ENCODE measurements at places on chromosomes 4 and X. TPM values are rescaled to one million over a fixed set of nuclear protein-coding genes. Genes with fewer than 3 reads are reported as not detected.

- no peaks in the 10 kb centered on the region for H3K27me3 ChIP-seq
- no peak overlapping the region for H3K4me3 ChIP-seq
- no peaks in the 10 kb centered on the region for H3K36me3 ChIP-seq
- DNase-seq: no peak
Measured at GRCh38 chr4:104330125-104330905, 164.4 kb downstream of the CXXC4 start.

GRCh38 chrX:110755611-110756010, 40.0 kb downstream of the CHRDL1 start:
- no peaks in the 10 kb centered on the region for H3K36me3 ChIP-seq
- no peak overlapping the region for H3K27ac ChIP-seq
- no peaks in the 10 kb centered on the region for H3K4me1 ChIP-seq
- no peak for DNase-seq

DNA sequence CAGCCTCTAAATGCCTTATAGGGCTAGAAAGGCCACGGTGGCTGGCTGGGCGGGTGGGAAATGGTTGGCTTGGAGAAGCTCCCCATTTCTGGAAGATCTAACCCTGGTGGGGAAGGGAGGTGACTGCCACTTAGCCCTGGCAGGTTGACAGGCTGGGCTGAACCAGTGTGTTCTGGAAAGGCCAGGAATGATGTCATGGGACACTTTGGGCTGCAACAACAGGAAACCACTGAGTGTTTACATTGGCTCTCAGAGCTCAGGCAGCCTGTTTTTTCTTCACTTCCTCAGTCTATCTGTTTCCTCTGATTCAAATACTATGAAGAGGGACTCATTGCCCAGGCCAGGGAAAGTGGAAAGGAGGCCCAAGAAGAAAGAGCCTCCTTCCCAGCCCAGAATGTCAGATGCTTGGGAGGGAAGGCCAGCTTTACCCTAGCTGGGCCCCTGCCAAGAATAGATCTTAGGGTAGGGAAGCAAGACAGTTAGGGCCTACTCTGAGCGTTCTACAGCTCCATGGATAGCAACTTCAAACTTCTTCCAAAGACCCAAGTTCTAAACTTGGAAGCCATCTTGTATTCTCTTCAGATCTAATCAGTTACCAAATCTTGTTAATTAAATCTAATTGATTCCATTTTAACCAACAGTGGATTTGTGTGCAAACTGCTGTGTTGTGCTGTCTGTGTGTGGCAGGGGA, 65.8 kb upstream of the MSN start:
- peak overlapping the region; percentile 80 for H3K27ac ChIP-seq
- H3K4me1 ChIP-seq: no peaks in the 10 kb centered on the region
- peak; percentile 94 for DNase-seq
- no peaks in the 10 kb centered on the region for H3K36me3 ChIP-seq
- no peaks in the 10 kb centered on the region for H3K27me3 ChIP-seq
- H3K4me3 ChIP-seq: no peak overlapping the region

DNA sequence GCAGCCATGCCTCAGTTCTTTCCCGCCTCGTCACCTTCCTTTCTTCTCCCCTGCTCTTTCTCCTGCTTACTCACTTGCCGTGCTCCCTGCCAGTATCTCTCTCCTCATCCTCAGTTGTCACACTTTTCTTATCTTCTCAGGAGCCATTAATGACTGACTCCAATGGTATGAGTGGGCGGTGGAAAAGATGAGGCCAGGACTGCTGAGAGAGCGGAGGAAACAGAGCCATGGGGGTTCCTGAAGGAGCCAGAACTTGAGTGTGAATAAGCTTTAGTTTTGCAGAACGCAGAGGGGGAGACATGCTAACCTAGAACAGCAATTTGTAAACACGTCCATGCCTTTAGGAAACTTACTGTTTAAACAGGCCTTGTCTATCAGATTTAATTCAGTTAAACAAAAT, 126.5 kb downstream of the CHIC2 start:
- H3K4me3 ChIP-seq: no peak overlapping the region
- H3K27ac ChIP-seq: no peak overlapping the region
- H3K27me3 ChIP-seq: no peaks in the 10 kb centered on the region
- DNase-seq: no peak
- no peaks in the 10 kb centered on the region for H3K36me3 ChIP-seq

ZCCHC18 gene
- total RNA-seq: not detected

DNA sequence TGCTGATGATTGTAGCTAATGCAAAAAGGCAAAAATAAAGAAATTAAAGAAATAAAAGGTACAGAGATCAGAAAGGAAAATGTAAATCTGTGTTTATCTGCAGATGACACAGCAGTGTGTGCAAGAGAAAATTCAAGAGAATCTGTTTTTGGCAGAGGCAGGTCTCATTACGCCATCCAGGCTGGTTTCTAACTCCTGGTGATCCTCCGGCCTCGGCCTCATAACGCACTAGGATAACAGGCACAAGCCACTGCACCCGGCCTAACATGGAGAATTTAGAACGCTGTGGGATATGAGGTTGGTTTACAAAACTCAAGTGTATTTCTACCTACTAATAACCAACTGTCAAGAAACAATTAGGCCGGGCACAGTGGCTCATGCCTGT, 29.4 kb downstream of the CTBP1 start:
- H3K4me3 ChIP-seq: no peak overlapping the region
- no peak for DNase-seq
- H3K27me3 ChIP-seq: no peaks in the 10 kb centered on the region
- peaks cover 67% of the 10 kb centered on the region for H3K36me3 ChIP-seq
- H3K27ac ChIP-seq: peak overlapping the region; percentile 23

ADH4 gene
- not detected for total RNA-seq

PPEF1 gene
- total RNA-seq: 0.78 TPM

SSX4 gene
- total RNA-seq: not detected

DNA sequence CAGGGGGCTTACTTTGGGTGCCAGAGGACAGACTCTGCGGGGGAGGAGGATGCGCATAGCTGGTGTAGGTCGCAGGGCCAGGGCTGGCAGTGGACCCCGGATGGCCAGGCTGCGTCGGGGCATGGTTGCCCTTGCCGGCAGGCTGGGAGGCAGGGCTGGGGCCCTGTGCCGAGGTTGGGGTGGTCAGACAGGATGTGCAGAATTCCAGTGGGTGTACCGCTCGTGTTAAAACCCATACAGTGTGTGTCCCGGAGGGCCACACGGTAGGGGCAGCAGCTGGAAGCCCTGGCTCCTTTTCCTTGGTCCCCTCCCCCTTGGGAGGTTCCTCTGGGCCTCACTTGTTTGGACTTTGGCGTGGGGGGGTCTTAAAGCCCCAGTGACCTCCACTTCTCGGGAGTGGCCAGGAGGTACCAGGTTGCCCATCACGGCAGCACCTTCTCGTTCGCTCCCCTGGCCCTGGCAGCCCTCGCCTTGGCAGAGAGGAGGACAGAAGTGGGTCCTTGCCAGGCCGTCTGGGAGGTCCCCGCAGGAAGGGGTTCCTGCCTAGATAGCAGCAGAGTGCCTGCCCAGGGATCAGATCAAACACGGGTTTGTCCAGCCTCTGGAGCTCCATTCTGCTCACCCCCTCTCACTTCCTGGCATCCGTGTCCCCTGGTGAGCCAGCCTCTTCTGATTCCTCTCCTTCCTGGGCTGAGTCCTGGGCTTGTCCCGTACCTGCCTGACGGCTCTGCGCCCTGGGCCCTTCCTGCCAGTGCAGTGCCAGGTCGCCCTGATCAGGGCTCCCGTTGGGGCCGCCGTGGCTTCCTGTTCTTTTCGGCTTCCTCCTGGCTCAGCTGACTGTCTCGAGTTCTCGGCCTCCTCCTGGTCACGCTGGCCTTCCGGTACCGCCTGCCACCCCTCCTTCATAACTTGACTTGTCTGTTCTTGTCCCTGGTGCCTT, 56.7 kb upstream of the HGFAC start:
- peak overlapping the region; percentile 35 for H3K4me3 ChIP-seq
- DNase-seq: peak; percentile 69
- H3K27me3 ChIP-seq: no peaks in the 10 kb centered on the region
- no peaks in the 10 kb centered on the region for H3K36me3 ChIP-seq

DNA sequence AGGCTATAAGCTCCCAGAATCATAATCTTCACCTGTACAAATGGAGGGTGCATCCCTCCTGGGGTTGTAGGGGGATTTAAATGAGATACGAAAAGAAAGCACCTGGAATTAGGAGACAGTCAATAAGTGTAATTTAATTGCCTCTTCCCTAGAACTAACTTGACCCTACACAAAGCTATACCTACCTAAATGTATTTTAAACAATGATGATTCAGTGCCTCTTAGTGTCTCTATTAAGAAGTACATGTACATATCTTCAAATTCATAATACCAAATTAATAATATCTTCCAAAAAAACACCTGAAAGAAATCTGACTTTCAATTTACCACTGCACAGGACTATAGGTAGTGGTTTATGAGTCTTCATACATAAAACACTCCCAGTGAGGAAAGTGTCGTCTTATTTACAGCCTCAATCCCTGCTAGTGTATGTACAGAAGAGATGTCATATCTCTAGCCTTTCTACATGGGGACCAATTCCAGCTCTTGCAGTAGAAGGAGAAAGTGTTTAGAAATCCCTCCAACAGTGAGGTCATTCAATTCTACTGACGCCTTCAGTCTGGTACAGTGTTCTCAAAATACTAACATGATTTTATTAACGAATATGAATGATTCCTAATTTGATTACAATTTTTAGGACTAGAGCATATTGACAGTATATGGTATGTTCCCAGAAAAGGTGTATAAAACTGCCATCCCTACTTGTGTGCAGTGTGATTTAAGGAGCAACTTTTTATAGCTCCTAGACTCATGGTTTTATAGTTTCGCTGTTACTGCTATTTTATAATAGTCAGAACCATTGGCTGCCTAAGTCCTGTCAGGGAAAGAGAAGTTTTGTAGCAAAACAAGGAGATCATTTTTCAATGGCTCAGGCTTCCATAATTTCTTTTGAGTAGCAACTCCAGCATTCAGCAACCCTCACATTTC, 282.7 kb downstream of the UNC5C start:
- no peak for DNase-seq
- H3K27ac ChIP-seq: no peak overlapping the region
- H3K27me3 ChIP-seq: no peaks in the 10 kb centered on the region

GRCh38 chr4:81602854-81603253, 131.1 kb upstream of the RASGEF1B start:
- H3K27ac ChIP-seq: no peak overlapping the region
- no peak overlapping the region for H3K4me3 ChIP-seq
- no peaks in the 10 kb centered on the region for H3K4me1 ChIP-seq
- H3K27me3 ChIP-seq: no peaks in the 10 kb centered on the region

DNA sequence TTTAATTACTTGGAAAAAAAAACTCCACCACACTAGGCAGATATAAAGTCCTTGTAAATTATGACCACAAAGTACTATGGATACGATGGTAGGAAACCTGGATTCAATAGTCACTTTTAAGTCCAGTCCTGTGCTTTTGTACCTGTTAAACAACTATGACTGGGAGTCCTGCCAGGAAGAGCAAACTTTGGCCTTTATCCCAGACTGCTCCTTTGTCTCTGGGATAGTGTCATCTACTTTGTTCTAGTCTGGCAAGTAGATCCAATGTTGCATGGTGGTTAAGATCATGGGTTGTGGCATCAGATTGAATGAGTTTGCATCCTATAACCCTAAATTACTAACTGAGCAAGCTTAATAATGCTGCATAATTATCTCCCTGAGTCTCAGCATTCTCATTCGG, 175.3 kb upstream of the FGF13 start:
- no peaks in the 10 kb centered on the region for H3K27me3 ChIP-seq
- H3K4me3 ChIP-seq: no peak overlapping the region
- H3K27ac ChIP-seq: no peak overlapping the region
- no peaks in the 10 kb centered on the region for H3K4me1 ChIP-seq
- no peaks in the 10 kb centered on the region for H3K36me3 ChIP-seq
- no peak for DNase-seq

- H3K27ac ChIP-seq: no peak overlapping the region
- H3K4me3 ChIP-seq: no peak overlapping the region
- no peaks in the 10 kb centered on the region for H3K4me1 ChIP-seq
- no peaks in the 10 kb centered on the region for H3K36me3 ChIP-seq
- DNase-seq: no peak
Measured at GRCh38 chr4:24265989-24266388, 318.4 kb downstream of the DHX15 start.

DNA sequence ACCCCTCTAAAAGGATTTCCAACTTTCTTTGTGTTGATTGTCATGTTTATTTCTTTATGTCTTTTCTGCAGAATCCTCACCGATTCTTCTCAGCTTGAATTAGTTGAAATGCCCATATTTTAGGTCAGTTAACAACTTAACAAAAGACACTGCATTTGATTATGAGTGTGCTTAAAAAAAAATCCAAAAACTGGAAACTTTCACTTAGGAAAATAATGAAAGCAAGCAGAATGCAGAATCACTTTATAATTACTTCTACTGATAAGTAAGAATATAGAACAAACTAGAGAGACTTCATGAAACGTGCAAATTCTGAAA, 111.0 kb upstream of the PTPN13 start:
- no peaks in the 10 kb centered on the region for H3K36me3 ChIP-seq
- H3K4me1 ChIP-seq: no peaks in the 10 kb centered on the region
- no peak overlapping the region for H3K27ac ChIP-seq
- no peak overlapping the region for H3K4me3 ChIP-seq
- H3K27me3 ChIP-seq: no peaks in the 10 kb centered on the region

LGI2 gene
- total RNA-seq: 1.9 TPM

DNA sequence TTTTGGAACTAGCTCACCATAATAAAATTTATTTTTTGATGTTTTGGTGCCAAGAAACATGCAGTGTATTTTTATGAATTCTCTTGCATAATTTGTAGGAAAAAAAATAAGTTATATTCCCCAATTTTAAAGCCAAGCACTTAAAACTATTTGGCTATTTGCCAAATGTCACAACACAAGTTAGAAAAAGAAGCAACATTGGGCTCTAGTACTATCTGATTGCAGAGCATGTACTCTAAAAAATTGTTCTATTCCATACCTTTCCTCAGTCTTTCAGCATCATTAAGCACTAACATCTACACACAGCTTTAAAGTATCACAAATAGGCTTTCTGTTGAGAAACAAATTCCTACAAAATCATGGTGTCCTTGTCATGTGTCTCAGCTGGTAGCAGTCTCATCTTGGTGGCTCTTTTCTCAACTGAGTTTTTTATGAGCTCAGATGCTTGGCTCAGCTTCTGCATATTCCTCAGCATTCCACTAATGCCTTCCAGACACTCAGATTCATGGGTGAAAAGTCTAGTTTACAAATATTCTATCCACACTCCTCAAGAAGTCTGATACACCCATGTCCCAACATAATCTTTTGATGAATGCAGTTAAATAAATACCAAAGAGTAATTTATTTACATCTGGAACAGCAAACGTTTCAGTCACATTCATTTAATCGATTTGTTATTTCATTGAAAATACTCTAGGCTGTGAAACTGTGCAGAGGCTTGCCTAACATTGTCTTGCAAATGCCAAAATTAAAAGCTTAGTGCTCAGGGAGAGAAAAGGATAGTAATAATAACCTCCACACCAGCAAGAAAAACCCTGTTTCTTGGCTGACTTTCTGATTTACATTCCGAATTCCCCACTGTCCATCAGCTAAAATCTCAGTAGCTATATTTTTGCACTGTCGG, 2209.9 kb downstream of the PCDH7 start:
- H3K27ac ChIP-seq: no peak overlapping the region
- no peak for DNase-seq
- H3K4me1 ChIP-seq: no peaks in the 10 kb centered on the region
